Activated CD4-positive, alpha-beta T cell treated with anti-CD3 and anti-CD28 coated beads for 4 hours (primary cell): ENCODE measurements at places on chromosomes 3 and 15.
A peak's percentile ranks its signal among the peaks of the same experiment; 100 is the strongest.

DNA sequence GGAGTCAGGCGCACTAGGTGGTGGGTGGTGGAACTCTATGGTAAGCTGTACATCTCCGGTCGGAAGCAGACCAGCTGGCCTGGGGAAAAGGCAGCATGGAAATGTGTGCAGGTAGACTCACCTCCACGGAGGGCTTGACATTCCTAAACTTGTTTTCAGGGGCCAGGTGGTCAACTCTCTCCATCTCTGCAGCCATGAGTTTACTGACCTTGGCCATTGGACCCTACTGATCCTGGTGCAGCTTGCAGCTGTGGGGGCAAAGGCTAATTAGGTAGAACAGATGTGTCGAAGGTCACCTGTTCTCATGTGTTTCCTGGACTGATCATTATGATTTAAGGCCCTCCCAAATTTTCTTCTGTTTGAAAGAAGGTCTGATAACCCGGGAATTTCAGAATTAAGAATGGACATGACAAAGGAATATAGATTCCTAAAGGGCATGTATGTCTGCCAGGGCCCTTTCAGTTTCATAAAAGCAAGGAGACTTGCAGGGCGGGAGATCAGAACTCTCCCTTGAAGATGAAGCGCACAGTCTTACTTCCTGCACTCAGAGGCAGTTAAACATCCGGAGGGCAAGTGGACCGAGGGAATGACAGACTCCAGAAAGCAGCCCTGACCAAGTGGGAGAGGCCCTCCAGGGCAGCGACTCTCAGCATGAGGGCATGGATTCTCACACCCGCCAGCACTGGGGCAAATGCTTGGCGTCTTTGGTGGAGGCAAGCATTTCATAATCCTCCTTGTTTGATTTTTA, 56.1 kb upstream of the CMTM7 start:
- no peak for DNase-seq

GRCh38 chr3:197501879-197502620, 53.7 kb downstream of the BDH1 start:
- peak; percentile 16 for DNase-seq

- no peak for DNase-seq
Measured at GRCh38 chr3:84275532-84275931, 683.3 kb upstream of the CADM2 start.

- no peak for DNase-seq
Measured at GRCh38 chr3:39067286-39067685, 15.5 kb downstream of the WDR48 start.

- no peak for DNase-seq
Measured at GRCh38 chr3:141796889-141797781, 33.9 kb downstream of the GRK7 start.

DNA sequence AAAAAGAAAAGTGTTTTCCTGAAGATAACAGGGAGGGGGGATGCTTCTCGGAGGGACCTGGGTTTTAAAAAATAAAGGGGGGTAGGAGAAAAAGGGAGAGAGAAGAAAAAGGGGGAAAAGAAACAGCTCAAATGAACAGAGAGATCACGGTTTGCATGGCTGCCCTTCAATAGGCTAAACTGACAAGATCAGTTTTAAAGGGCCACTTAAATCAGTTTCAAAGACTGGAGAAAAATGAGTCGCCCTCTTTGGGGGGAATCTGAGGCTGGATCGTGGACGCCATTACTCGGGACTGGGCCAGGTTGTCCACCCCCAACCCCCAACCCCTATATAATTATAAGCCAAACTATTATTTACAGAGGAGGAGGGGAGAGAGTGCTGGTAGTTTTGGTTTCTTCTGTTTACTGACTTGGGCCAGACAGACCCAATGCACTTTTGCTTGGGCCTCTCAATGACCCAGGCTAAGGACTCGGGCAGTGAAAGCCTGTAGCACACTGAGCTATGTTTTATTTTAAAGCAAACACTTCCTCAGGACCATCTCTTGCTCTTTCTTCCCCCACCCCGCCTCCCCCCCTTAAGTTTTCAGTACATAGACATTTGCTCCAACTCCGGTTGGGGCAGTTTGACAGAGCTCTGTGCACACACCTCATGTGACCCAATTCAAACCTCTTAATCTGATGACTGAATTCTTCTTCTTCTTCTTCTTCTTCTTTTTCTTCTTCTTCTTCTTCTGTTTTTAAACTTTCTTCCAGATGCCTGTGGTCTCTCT, 6.3 kb downstream of the NR2F2 start:
- DNase-seq, result no peak

- no peak for DNase-seq
Measured at GRCh38 chr3:37569991-37570390, 291.7 kb upstream of the CTDSPL start.

GRCh38 chr15:84001037-84001436, 234.5 kb upstream of the GOLGA6L4 start:
- no peak for DNase-seq

DNA sequence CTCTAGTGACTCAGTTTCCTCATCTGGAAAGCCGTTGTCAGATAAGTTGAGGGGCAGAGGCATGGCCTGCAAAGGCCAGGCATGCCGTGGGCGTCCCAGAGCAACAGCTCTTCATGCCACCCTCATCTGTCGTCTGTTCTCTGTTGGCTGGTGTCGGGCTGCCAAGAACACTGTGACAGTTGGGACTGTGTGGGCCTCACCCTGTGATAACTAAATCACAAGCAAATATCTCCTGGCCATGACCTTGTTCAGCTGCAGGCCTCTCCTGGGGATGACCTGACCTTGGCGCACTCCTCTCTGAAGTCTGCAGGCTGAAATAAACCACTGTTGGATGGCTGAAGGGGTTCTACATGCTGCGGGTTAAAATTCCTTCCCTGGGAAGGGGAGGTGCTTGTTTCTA, 145.9 kb downstream of the SHQ1 start:
- no peak for DNase-seq

DNA sequence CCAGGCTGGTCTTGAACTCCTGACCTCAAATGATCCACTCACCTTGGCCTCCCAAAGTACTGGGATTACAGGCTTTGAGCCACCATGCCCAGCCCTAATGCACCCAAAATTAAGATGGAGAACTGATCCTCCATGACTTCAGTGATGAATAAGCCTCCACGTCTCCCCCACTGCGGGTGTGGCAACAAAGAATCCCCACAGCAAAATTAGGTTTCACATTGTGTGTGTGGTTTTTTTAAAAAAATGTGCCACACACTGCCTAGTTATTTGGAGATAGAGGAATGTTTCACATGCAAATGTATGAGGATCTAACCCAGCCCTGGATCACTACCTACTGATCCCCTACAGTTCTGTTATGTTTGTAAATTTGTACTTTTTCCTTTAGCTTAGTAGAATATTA, 17.3 kb downstream of the HDAC11 start:
- no peak for DNase-seq

DNA sequence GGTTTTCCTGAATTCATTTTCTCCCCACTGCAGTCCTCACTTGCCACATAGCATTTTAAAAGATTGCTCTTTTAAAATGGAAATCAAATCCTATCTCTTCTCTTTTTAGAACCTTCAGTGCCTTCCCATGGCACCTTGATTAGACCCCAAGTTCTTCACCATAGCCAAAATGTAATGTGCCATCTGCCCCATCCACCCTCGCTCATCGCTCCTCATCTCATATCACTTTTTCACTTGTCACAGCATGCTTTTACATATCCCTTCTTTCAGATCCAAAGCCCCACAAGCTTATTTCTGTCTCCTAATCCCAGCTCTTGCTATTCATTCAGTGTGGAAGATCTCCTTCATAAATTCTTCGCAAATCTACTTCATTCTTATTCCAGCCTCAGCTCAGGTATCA, 161.7 kb downstream of the CD47 start:
- no peak for DNase-seq

DNA sequence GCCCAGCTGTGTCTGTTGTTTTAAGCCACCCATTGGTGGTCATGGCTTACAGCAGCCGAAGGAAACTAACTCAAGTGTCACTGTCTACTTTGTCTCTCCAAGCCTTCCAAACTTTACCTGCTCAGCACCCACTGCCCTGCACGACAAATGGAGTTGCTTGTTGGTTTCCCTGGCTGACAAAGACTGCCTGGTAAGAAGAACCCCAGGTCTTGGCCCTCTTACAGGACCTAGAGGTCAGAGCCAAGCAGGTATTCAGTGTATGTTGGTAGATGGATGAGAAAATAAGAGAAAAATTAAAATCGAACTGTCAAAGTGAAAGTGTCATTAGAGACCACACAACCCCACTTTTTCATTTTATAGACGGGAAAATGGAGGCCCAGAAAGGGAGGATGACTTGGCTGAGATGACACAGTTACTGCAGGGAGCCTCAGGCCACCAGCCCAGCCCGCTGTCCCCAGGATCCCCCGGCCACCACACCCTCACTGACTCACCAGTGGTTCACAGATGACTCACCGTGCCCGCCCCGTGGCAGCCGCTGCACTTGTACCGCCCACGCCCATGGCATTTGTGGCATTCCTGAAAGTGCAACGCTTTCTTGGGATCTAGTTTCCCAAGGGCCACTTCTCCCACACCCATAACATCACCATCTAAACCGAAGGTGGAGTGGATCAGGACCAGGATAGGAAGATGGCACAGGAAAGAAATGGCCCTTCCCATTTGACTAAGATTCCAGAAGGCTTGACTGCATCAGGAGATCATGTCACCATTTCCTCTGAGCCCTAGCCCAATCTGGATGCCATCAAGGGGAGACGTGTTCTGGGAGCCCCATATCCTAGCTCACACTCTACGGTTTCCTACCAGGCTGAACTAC, 15.2 kb downstream of the SSUH2 start:
- no peak for DNase-seq

GRCh38 chr15:78291698-78292097, 7.7 kb downstream of the SKIC8 start:
- DNase-seq, result no peak

DNA sequence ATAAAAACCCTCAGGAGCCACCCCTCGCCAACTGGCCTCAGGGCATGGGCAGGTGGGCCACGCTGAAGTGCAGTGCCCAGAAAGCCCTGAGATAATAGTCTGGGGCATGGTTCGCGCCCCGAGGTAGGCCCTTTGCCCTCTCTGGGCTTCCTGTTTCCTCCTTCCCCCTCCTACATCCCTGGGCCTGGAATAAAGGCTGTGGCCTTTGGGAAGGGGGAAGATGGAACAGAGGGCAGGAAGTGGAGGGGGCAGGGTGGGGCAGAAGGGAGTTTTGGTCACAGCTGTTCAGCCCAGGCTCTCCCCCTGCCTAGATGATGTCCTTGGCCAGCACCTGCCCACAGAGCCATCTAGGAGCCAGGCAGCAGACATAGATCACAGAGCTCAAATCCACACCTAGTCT, 11.3 kb downstream of the CSRNP1 start:
- DNase-seq, result no peak

DNA sequence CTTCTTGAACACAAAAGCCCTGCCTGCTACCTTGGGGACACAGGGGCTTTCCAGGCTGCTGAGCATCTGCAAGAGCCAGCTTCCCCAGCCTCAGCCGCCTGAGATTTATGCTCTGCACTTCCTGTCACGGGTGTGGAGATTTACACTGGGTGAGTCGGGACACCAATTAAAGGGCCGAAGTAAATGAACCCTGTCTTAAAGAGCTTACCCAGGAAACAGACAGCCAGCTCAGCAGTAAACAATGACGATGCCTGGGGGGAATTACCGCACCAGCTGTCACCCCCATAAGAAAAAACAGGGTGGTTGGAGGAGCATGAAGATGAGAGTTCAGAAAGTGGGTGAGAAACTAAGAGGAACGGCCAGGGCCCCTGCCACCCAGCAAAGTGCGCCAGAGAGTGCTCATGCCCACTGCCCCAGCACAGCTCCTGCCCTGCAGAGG, 37.5 kb upstream of the IQSEC1 start:
- peak; percentile 11 for DNase-seq

DNA sequence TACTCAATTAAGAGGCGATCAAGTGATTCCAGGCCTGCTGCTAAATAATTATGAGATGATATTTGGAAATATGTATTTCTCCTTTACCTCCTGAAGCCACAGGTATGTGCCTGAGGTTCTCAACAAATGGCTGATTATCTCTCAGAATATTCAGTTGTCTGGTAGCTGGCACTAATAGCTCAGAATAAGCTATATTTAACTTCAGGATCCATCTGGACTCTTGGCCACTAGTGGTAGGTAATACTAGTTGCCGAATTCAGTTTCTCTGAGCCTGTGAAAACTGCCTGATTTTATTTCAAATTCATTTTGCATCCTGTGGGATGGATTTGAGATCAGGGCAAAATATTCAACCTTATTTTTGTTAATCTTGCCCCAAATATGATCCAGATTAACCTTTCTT, 499.0 kb downstream of the DIPK2A start:
- DNase-seq, result no peak

GRCh38 chr15:78340231-78341056, at the start of gene CRABP1:
Gene CRABP1 (plus strand): TSS chr15:78340353. CDS start chr15:78340429, 76 bp downstream.
- DNase-seq, result no peak

DNA sequence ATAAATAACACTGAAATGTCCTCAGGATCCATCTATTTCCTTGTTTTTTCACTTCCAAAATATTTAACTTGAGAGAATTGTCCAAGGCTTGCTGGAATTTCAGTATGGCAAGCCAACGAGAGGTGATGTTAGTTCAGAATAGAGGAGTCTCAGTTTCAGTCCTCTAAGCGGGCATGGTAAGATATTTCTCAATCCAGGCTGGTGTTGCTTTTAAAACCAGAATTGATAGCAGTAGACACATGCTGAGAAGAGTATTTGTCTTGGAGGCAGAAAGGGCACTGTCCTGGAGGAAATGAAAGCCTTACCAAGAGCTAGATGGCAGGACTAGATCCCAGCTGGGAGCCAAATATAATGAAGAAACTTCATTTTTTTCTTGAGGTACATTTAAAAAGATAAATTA, 23.1 kb downstream of the PHLDB2 start:
- no peak for DNase-seq

GRCh38 chr15:33581032-33581431, 270.3 kb downstream of the RYR3 start:
- DNase-seq, result no peak

GRCh38 chr15:93422476-93422875, 333.5 kb upstream of the RGMA start:
- no peak for DNase-seq

GRCh38 chr15:67770358-67770628, 55.0 kb upstream of the SKOR1 start:
- DNase-seq, result no peak

DNA sequence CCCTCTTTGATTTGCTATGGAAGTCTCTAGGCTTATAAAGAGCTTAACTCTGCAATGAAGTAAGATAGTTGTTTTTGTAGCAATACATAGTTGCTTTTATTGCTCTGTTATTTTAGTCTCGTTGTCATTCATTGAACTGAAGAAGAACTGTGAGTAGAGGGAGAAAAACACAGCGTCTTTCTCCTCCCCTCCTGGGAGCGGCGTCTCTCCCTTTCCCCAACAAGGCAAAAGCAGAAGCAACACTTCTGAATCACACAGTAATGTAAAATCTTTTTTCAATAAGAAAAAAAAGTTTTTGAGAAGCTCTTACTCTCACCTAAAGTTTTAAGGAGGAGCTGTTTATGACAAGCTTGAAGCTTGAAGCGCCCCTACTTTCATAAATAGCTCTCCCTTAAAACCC, 119.3 kb upstream of the SLC7A14 start:
- no peak for DNase-seq

- DNase-seq, result no peak
Measured at GRCh38 chr15:25829073-25829472, 34.1 kb downstream of the ATP10A start.
